ENCODE measurements at places on chromosomes 12 and 14. TPM values are rescaled to one million over a fixed set of nuclear protein-coding genes. Genes with fewer than 3 reads are reported as not detected.

GRCh38 chr12:100398307-100398706, 41.4 kb downstream of the SLC17A8 start:
- DNase-seq = no peak

GRCh38 chr12:92640691-92641090, 62.1 kb upstream of the PLEKHG7 start:
- DNase-seq = no peak

GRCh38 chr12:21220266-21220665, 89.3 kb downstream of the SLCO1B1 start:
- no peak for DNase-seq

The IAPP gene
- total RNA-seq = not detected

The AQP2 gene
- total RNA-seq = not detected

DNA sequence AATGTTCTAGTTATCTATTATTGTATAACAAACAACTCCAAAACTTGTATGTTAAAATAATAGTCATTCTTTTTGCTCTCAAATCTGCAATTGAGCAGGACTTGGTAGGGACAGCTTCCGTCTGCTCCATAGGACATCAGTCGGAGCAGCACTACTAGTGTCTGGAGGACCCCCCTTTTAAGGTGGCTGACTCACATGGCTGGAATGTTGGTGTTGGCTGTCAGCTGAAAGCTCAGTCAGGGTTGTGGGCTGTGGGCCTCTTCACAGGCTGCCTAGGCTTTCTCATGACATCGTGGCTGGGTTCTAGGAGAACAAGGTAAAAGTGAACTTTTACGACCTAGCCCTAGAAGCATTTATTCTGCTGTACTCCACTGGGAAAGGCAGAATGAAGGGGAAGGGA, 160.6 kb downstream of the ANO4 start:
- DNase-seq = no peak

The STK38L gene
- total RNA-seq = 27.0 TPM

- DNase-seq = no peak
Observed at GRCh38 chr12:111035578-111036301, 115.4 kb upstream of the MYL2 start.

The LMO3 gene
- total RNA-seq = not detected

DNA sequence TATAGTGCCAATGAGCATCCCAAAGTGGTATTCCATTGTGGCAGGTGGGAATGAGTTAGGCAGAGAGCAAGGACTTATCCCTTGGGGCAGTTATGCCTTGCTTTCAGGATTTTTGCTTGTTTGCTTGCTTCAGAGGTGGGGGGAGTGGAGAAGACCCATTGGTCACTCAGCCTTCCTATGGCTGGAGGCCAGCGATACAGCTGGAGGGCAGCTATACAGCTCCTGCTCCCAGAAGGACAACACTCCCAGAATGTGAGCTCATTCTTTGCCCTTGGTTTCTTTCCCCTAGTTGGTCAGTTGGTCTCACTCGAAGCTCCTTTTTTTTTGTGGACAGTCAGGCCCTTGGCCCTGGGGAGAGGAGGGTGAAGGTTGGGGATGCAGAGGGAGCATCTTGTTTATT, 14.5 kb downstream of the KRT83 start:
- no peak for DNase-seq

DNA sequence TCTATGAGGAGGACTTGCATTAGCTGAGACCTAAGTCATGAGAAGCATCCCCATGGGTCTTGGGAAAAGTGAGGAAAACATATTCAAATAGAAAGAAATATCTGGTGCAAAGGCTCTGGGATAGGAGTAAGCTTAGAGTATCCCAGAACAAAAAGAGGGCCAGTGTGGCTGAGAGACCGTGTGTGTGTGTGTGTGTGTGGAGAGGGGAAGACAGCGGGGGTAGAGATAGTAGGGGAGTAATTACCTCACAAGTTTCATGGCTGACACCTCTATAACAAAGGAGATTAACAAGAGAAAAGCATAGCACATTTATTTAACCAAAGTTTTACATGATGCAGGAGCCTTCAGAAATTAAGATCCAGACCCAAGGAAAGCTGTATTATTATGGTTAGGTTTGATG, 440.5 kb downstream of the RAD51B start:
- no peak for DNase-seq

GRCh38 chr12:45644541-45644940, 85.0 kb upstream of the ARID2 start:
- no peak for DNase-seq

- DNase-seq = no peak
Observed at GRCh38 chr14:68262567-68262966, 443.0 kb downstream of the RAD51B start.

DNA sequence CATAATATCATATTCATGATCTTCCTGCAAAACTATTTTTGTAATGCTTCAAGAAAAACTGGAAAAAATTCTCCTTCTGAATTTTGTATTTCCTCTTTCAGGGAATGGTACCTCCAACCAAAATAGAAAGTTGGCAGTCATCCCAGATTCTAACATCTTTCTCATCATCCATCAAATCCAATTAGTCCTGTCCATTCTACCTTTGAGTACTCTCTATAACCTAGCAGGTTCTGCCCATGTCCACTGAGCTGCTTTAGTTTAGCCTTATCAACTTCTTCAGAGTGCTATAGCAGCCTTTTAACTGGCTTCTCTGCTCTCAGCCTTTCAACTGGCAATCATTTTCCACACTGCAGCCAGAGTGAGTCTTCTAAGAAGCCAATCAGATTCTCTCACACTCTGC, 236.2 kb downstream of the AKAP6 start:
- DNase-seq = no peak

GRCh38 chr14:50773632-50774541, 57.1 kb downstream of the NIN start:
- DNase-seq = no peak

The GALNT9 gene
- not detected for total RNA-seq

Measured in CD8-positive, alpha-beta T cell (primary cell).